Esophagus muscularis mucosa (tissue), 4 donors: ENCODE measurements at places on chromosomes 7 and 10. TPM values are rescaled to one million over a fixed set of nuclear protein-coding genes. Genes with fewer than 3 reads are reported as not detected.

- no peak overlapping the region for H3K4me3 ChIP-seq
- H3K36me3 ChIP-seq = no peaks in the 10 kb centered on the region
- no peaks in the 10 kb centered on the region for H3K4me1 ChIP-seq
- no peaks in the 10 kb centered on the region for H3K27me3 ChIP-seq
Measured at GRCh38 chr10:26408858-26409494, 29.2 kb upstream of the APBB1IP start.

CCNY gene
- 52.0 TPM for total RNA-seq

DNA sequence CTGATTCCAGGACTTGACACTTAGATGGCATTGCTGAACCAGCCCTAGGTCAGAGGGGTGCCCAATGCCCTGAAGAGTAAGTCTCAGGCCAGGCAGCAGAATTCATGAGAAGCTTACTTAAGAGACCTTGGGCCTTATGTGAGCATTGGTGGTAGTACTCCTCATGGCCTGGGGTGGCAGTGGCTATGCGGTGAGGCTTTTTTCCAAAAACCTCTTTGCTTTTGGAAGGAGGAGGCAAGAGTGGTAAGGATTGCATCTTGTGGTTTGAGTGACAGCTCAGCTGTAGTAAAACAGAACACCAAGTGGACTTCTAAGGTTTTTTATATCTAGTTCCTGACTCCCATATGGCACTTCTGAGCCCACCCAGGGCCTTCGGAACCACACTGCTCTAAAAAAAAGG is 459.0 kb upstream of the STEAP1 start:
- no peak overlapping the region for H3K27ac ChIP-seq
- no peaks in the 10 kb centered on the region for H3K4me1 ChIP-seq
- H3K4me3 ChIP-seq = no peak overlapping the region
- no peaks in the 10 kb centered on the region for H3K27me3 ChIP-seq
- DNase-seq = no peak
- no peaks in the 10 kb centered on the region for H3K36me3 ChIP-seq

- peaks cover 65% of the 10 kb centered on the region for H3K4me1 ChIP-seq
- no peaks in the 10 kb centered on the region for H3K27me3 ChIP-seq
- H3K36me3 ChIP-seq = peaks cover 7% of the 10 kb centered on the region
- DNase-seq = no peak
- peak overlapping the region; percentile 50 for H3K27ac ChIP-seq
Measured at GRCh38 chr10:63256009-63256773, 123.1 kb downstream of the NRBF2 start.

EFCAB10 gene
- not detected for total RNA-seq

AMPH gene
- 8.3 TPM for total RNA-seq

DNA sequence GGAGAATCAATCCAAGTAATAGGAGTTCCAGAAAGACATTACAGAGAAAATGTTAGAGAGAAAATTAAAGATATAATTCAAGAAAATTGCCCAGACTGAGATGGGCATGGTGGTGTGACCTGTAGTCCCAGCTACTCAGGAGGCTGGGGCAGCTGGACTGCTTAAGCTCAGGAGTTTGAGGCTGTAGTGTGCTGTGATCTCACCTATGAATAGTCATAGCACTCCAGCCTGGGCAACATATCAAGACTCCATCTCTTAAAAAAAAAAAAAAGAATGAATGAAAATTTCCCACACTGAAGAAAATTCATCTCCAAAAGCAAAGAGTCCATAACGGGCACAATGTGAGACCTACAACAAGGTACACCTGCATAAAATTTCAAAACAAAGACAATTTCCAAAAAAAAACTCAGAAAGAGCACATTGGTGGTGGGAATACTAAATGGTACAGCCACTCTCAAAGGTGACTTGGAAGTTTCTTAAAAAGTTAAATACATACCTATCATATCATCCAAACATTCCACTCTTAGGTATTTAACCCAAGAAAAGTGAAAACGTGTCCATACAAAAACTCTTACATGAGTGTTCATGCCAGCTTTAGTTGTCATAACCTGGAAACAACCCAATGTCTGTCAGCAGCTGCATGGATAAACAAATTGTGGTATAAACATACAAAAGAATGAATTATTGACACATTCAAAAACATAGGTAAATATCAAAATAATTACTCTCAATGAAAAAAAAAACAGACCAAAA is 6.9 kb upstream of the RGS10 start:
- no peak overlapping the region for H3K27ac ChIP-seq
- DNase-seq = no peak
- no peaks in the 10 kb centered on the region for H3K36me3 ChIP-seq
- H3K4me1 ChIP-seq = no peaks in the 10 kb centered on the region

DNA sequence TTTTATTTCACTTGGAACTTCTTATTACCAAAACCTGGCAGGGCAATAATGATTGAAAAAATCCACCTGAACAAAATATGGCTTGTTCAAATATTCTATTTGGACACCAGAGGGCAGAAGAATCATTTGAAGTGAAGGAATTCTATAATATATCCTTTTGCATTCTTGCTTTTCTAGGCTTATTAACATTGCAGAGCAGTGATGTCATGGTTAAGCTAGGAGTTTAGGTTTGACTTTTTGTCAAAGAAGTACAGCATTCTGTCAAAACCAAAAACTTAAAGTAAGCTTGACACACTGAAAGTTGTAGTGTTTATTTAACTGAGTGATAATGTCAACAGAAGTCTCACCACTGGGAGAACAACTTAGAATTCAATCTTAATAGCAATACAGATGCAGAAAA is 156.0 kb downstream of the SEMA3D start:
- DNase-seq = no peak
- no peaks in the 10 kb centered on the region for H3K36me3 ChIP-seq
- no peak overlapping the region for H3K4me3 ChIP-seq
- H3K27me3 ChIP-seq = no peaks in the 10 kb centered on the region
- H3K27ac ChIP-seq = no peak overlapping the region
- no peaks in the 10 kb centered on the region for H3K4me1 ChIP-seq

GRCh38 chr7:96100737-96101136 is 221.2 kb downstream of the SLC25A13 start:
- no peaks in the 10 kb centered on the region for H3K27me3 ChIP-seq
- H3K4me3 ChIP-seq = no peak overlapping the region
- H3K4me1 ChIP-seq = no peaks in the 10 kb centered on the region
- H3K27ac ChIP-seq = no peak overlapping the region
- DNase-seq = no peak

- H3K4me1 ChIP-seq = no peaks in the 10 kb centered on the region
- no peaks in the 10 kb centered on the region for H3K36me3 ChIP-seq
- no peak overlapping the region for H3K4me3 ChIP-seq
- no peak for DNase-seq
- H3K27me3 ChIP-seq = no peaks in the 10 kb centered on the region
- no peak overlapping the region for H3K27ac ChIP-seq
Measured at GRCh38 chr7:3102159-3102558, 58.5 kb upstream of the CARD11 start.

GRCh38 chr10:61857746-61858145 is 43.8 kb upstream of the ARID5B start:
- H3K4me3 ChIP-seq = no peak overlapping the region
- H3K27ac ChIP-seq = no peak overlapping the region
- no peaks in the 10 kb centered on the region for H3K36me3 ChIP-seq
- no peaks in the 10 kb centered on the region for H3K27me3 ChIP-seq

DNA sequence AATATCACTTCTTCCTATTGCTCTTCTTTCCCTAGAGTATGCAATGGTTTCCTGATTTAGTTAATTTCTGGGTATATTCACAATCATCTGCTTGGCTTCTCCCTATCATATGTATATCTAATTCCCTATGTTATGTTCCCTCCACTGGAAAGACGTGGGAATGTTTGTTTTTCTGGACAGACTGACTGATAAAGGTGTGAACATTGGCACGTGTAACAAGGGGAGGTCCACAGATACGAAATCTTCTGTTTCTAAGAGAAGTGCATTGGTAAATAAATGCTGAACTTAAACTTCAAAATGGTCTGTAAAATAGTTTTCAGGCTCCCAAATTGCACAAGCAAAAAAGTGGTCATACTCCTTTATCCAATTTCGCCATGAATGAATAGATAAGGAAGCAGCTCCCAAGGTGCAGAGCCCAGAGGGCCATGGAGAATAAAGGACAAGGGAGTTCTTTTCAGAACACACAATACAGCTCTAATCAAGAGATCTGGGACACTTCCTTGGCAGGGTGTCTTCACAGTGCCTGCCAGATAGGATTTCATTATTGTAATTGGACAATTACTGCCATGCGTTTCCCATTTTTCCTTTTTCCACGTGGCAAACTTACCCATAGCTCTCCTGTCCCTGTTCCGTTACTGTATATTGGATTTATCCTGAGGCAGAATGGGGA is 141.9 kb downstream of the RNF133 start:
- no peak for DNase-seq
- no peak overlapping the region for H3K4me3 ChIP-seq
- H3K36me3 ChIP-seq = no peaks in the 10 kb centered on the region
- no peak overlapping the region for H3K27ac ChIP-seq

DNA sequence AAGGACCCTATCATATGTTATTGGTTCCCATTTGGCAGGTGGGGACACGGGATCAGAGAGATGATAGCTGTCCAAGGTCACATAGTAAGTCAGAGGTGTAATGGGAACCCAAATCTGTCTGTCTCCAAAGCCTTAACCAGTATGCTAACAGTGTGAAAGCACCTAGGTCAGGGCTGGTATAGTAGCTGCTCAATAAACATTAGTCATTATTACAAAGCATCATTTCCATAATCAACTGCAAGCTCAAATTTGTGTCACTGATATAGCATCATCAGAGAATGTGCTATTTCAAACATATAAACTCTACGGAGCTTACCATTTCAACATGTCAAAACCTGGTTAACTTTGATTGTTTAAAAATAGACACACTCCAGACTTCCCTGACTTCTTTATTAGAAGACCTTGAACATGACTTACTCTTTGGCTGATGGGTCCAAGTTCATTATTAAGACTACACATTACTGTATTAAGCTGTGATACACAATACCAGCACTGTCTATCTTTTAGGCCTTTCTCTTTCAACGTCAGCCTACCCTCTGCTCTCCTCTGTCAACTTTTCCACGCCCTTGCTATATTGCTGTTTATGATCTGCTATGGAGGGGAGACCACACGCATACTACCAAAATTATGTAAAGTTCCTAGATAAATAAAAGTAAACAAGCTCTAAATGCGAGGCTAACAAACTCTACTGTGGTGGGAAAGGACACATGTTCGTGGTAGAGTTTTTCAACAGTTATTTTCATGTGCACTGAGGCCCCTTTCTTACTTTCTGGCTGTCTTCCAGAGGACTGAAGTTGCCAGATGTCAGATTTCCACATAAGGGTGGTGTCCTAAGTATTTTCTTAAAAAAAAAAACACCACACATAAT is 33.6 kb downstream of the DNMBP start:
- H3K4me1 ChIP-seq = peaks cover 50% of the 10 kb centered on the region
- H3K27ac ChIP-seq = peak overlapping the region; percentile 68
- no peak overlapping the region for H3K4me3 ChIP-seq

GRCh38 chr7:51455086-51455485 is 138.5 kb upstream of the COBL start:
- H3K27me3 ChIP-seq = no peaks in the 10 kb centered on the region
- no peak overlapping the region for H3K27ac ChIP-seq
- H3K4me3 ChIP-seq = no peak overlapping the region
- H3K36me3 ChIP-seq = no peaks in the 10 kb centered on the region
- DNase-seq = peak; percentile 68

IFIT1B gene
- not detected for total RNA-seq

PHKG1 gene
- total RNA-seq = 1.7 TPM

TMEM184A gene
- total RNA-seq = not detected

GRCh38 chr7:113085781-113086390 is 741 bp downstream of the GPR85 start:
- no peaks in the 10 kb centered on the region for H3K36me3 ChIP-seq
- peak overlapping the region; percentile 51 for H3K4me3 ChIP-seq
- no peak for DNase-seq
- peaks cover 18% of the 10 kb centered on the region for H3K4me1 ChIP-seq
- H3K27me3 ChIP-seq = no peaks in the 10 kb centered on the region

TMEM196 gene
- total RNA-seq = not detected

DNA sequence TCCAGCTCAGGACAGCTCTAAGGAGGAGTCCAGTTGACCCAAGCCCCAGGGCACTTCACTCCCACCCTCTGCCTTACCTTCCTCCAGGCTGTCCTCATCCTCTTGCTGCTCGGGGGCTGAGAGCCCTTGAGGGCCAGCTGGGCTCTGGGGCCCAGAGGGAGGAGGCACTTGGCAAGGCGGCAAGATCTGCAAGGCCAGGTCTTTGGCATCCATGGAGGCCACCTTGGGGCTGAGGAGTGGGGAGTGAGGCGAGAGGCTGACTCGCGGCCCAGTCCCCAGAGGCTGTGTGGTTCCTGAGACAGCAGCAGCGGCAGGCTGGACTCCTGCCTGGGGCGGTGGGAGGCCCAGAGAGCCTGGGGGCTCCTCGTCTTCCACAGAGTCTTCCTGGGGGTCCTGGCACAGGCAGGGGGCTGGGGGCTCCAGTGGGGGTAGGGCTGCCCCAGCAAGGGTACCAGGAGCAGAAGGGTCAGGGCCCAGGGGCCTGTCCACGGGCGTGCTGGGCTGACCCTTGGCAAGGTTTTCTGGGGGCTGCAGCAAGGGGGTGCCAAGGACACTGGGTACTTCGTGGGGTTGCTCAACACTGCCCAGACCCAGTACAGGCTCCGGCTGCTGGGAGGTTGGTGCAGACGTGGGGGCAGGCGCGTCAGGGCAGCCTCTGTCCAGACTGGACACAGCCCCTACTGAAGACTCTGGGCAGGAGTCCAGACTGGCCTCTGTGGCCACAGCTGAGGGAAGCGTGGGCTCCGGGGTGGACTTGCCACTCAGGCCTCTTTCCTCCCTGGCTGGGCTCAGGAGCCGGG is 6.5 kb downstream of the NACAD start:
- H3K36me3 ChIP-seq = no peaks in the 10 kb centered on the region
- H3K27me3 ChIP-seq = no peaks in the 10 kb centered on the region
- no peak overlapping the region for H3K27ac ChIP-seq

- no peaks in the 10 kb centered on the region for H3K27me3 ChIP-seq
- DNase-seq = no peak
- H3K4me3 ChIP-seq = no peak overlapping the region
- no peaks in the 10 kb centered on the region for H3K36me3 ChIP-seq
- H3K27ac ChIP-seq = no peak overlapping the region
Measured at GRCh38 chr7:50858528-50859245, 76.0 kb upstream of the GRB10 start.

ATP6V0A4 gene
- total RNA-seq = not detected

DNA sequence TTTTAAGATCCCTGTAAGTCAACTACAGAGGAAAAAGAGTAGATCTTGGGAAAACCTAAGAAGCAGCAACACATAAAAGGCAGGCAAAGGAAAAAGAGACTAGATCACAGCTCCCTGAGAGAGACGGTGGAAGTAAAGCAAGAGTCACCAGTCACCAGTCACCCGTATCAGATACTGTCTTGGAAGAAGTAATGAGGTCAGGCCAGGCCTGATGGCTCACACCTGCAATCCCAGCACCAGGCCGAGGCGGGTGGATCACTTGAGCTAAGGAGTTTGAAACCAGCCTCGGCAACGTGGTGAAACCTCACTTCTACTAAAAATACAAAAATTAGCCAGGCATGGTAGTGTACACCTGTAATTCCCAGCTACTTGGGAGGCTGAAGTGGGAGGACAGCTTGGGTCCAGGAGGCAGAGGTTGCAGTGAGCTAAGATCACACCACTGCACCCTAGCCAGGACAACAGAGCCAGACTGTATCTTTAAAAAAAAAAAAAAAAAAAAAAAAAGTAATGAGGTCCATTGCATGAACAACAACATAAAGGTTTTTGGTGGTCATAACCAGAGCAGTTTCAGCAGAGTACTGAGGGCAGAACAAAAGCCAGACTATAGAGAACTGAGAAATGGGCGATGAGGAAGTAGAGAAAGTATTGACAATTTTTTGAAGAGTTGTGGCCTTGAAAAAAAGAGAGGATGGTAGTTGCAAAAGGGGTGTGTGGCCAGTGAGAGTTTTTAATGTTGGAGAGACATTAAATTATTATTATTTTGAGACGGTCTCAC is 16.9 kb downstream of the ZNF713 start:
- peaks cover 10% of the 10 kb centered on the region for H3K36me3 ChIP-seq
- no peak for DNase-seq
- H3K4me3 ChIP-seq = no peak overlapping the region
- no peaks in the 10 kb centered on the region for H3K4me1 ChIP-seq
- no peaks in the 10 kb centered on the region for H3K27me3 ChIP-seq
- no peak overlapping the region for H3K27ac ChIP-seq
